ENCODE measurements at places on chromosomes 4 and X.

DNA sequence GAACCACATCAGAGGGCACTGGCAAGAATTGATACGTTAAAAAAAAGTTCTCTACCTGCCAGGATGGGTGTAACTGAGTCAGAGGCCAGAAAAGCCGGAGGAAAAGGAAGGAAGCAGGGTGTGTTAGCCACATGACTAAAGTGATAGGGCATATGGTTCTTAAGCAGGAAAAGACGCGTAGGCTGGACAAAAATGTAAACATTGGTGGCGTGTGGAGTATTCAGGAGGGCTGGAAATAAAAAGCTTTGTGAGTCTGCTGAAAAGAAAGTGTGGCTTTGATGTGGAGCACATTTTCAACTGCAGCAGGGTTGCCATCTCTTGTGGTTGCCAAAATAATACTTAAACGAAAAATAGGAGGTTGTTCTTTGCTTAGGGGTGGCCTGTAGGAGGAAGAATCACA lies 186.5 kb upstream of the RPL34 start:
- DNase-seq, result peak; percentile 77

GRCh38 chr4:139042981-139043460 lies 27.4 kb downstream of the NOCT start:
- DNase-seq, result no peak

DNA sequence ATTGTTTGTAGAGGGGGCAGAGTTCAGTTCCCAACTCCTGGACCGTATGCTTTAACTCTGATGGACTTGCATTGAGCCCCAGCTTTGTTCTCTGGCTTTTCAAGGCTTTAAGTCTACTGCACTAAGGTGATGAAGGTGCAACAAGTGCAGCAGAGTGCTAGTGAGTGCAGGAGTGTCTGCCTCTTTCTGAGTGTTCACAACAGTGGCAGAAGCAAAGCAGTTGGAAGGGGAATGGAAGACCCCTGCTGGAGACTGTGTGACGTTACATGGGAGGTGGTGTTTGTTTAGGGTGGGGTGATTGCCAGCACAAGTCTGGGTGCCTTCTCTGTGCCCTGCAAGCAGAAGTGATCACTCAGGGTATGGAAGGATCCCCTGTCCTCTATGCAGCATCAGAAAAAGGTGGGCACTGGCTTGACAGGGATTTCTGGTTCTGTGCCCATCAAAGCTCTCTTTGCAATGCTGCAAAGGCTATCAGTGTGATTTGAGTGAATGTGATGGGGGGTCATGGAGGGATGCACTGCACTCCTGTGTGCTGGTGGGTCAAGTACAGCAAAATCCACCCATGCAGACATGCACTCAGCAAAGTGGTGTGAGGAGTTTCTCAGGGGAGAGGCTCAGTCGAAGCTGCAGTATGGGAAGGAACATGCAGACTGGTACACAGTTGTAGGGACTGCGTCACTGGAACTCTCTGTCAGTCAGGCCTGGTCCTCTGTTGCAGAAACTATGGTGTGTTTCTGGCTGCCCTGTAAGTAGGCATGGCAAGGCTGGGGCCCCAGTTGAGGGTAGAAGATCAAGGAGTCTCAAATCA lies 70.9 kb upstream of the UGT2B7 start:
- no peak for DNase-seq

- no peak for DNase-seq
These were observed 2.3 kb downstream of the ODAM start for GRCh38 chr4:70197842-70198241.

DNA sequence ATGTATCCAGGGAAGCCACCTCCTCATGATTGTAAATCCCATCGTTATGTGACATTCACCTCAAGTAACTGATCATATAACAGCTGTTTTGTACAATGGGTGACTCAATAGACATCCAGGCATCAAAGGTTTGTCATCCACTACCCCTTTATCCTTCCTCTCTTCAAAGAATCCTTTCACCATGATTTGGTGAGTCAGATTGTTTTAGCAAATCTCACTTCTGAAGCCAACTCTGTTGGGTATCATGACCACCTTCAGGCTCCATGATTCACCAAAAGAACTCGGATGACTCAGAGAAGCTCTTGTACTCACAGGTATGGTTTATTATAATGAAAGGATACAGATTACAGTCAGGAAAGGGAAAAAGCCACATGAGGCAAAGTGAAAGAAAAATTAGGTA lies 132.1 kb downstream of the PWWP3B start:
- no peak for DNase-seq

DNA sequence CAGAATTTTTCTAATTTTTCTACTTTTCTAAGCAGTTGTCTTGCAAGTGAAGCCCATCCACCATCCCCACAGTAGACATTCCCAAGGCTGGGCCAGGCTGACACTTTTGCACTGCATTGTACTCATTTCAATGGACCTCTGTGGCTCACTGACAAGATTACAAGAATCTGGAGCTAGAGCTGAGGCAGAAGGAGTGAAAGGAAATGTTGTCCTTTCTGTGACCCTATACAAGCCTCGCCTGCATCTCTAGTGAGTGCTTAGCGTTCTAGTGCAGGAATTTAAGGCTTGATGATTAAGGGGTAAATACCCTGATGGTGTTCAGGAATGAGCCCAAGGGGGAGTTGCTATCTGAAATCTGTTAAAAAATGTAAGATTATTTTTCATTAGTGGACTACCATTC lies 6.3 kb downstream of the MAGED1 start:
- DNase-seq, result no peak

DNA sequence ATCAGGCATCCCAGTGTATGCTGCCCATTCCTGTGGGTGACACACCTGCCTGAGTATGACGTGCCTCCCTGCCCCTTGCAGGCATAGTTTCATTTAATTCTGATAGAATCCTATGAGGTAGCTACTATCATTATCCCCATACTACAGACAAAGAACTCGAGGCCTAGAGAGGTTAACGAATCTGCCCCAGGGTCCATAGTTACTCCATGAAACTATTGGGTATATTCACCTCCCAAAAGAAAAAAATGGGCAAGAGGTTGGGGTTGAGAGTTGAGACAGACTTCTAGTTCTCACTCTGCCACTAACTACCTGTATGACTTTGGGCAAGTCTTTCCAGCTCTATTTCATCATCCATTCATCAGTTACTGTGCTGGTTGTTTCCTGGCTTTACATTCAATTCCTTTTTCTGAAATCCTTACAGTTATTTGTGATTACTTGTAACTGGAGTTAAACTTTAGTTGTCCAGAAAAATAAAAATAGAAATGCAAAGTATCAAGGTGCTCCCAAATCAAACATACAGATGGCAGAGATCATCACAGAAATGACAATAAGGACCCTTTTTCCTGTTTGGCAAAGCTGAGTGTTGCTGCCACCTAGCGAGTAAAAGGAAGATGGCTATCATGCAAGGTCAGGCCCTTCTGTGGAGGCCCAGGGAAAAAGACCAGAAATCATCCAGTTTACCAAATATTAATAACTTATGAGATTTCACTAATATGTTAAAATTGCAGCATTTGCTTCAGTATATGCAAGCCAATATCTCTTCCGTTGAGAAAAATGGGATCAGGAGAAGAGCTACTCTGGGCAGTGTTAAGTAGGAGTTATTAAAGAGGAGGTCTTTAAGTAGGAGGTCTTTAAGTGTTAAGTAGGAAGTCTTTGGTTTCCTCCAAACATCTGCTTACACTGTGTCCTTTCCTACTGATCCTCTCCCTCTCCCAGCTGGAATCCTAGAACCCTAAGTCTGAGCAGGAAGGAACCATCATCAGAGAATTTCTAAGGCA lies 17.1 kb upstream of the MAP7D3 start:
- peak; percentile 32 for DNase-seq

DNA sequence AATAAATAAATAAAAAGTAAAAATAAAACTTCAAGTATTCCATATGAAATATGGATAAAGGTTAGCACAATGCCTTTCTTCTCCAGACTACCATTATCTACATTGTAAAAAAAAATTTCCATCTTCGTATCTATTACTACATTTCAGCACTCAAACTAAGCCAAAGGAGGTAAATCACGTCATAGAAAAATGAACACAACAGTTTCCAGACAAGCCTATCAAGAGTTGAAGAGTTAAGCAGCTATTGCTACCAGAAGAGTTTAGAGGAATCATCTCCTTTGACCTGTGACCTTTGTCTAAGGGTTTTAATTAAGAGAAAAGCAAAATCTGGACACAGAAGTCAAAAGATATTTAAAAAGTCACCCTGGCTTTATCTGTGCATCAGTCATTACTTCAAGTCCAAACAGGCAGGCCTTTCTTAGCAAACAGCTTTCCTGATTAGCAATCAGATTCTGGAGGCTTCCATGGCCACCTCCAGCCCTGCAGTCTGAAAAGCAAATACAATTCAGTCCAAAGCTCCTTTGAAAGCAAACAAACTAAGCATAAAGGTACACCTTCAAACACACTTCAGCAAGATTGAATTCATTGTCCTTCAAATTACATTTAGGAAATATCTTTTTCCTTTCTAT lies 82.2 kb downstream of the APBB2 start:
- DNase-seq, result no peak

DNA sequence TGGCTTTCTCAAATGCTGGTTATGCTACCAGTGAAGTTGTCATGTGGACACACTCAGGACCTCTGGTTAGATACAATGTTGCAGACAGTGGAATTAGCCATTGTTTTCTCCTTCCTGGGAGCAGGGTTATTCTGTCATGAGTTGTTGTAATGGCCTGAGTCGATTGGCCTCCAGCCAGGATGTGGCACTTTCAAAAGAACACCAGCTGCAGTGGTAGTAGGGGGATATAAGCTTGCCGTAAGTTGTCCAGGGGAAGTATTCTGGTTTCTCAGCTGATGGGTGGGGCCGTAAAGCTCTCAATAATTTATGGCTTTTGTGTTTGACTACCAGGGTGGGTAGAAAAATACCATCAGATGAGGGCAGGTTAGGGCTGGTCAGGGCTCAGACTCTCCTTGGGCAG lies 697.5 kb upstream of the GNPDA2 start:
- no peak for DNase-seq

DNA sequence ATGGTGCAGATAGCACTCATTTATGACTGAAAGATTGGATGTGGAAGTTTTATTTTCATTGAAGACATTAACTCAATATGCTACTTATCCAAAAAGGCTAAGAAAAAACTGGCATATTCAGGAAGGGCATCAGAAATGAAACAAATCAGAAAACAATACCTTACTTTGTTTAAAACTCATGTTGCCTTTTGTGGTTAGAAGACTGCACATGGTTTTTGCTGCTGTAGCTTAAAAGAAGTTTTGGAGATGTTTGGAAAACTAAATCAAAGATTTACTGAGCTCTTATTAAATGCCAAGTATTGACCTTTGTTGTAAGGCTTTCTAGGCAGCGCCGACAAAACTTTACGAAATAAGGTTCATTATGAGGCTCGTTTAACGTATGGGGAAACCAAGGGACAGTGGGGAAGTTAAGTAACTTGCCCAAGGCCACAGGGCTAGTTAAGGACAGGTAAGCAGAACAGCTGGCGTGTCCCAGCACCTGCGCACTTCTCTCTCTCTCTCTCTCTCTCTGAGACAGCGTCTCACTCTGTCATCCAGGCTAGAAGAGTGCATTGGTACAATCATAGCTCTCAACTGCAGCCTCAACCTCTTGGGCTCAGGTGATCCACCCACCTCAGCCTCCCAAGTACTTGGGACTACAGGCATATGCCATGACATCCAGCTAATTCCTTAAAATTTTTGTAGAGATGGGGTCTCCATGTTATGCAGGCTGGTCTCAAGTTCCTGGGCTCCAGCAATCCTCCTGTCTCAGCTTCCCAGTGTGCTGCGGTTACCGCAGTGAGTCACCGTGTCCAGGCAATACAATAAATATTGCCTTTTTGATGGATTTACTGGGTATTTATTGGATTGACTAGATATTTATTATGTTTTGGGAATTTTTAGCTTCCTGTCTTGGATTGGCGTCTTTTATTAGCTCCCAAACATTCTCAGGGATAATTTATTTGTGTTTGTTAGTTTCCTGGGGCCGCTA lies 16.1 kb downstream of the LRP2BP start:
- DNase-seq, result no peak

DNA sequence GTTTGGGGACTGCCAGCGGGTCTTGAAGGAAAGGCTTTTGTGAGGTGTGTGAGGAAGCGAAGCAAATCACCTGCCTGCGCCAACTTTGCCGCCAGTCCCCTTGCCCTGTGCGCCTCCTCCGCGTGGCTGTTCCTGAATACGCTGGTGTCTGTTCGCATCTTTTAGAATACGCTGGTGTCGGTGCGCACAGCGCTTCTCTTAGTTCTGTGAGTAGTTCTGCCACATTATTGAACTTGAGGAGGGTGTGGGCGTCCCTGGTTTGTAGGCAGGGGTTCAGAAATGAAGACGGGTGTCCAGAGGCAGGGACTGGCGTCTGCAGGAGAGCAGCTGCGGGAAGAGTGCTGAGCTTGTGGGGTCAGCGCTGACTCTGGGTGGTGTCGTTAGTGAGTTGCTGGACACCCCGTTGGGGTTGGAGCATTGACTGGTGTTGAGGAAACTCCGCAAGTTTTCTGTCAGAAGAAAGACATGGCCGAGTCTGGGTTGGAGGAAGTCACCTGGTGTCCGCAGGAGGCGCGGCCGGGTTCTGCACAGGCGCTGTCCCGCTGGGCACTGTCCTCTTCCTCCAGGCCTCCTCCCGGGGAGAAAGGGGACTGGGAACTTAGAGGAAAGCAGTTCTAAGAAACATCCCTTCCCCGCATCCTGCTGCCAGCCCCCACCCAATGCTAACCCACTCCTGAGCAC lies 930 bp downstream of the ZNF718 start:
- DNase-seq, result no peak

GRCh38 chr4:146033149-146033548 lies 94.5 kb upstream of the ZNF827 start:
- no peak for DNase-seq

Measured in central memory CD4-positive, alpha-beta T cell (primary cell).